Hematopoietic multipotent progenitor cell treated with erythropoietin and hydrocortisone succinate and interleukin-3 and kit ligand, for 8 days (in vitro differentiated cells): ENCODE measurements at places on chromosomes 7 and 10.

DNA sequence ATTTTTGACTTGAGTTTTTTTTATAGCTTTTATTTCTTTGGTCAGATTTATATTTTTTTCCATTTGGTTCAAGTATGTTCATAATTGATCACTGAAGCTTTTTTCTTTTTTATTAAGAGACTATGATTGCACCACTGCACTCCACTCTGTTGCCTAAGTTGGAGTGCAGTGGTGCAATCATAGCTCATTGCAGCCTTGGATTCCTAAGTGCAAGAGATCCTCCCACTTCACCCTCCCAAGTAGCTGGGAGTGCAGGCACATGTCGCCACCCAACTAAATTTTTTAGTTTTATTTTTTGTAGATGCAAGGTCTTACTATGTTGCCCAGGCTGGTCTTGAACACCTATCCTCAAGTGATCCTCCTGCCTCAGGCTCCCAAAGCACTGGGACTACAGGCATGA is 97.7 kb upstream of the KIF5B start:
- no peak for DNase-seq

DNA sequence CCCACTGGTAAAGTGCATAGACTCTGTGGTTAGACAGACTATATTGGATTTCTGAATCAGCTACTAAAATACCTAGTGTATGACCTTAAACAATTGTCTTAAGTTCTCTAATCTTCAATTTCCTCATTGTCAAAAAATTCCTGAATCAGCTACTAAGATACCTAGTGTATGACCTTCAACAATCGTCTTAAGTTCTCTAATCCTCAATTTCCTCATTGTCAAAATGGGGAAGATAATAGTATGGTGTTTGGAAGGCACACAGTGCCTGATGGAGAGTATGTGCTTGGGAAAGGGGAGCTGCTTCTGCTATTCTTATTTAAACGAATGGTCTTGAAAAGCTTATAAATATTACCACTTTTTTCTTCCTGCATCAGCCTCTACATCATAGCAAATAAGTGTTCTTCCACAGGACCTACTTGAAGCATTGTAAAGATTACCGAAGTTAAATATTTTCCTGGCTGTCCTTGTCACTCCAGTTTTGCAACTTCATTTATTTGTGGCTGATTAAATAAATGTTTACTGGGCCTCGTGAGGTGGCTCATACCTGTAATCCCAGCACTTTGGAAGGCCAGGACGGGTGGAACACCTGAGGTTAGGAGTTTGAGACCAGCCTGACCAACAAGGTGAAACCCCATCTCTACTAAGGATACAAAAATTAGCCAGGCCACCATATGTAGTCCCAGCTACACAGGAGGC is 64.4 kb upstream of the ITGA8 start:
- DNase-seq: no peak

DNA sequence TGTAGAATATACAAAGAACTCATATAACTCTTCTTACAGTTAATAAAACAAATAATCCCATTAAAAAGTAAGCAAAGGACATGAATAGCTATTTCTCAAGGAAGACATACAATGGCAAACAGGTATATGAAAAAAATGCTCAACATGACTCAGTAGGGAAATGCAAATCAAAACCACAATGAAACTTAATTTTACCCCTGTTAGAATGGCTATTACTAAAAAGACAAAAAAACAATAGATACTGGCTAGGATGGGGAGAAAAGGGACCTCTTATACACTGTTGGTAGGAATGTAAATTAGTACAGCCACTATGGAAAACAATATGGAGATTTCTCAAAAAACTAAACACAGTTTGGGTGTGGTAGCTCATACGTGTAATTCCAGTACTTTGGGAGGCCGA is 37.8 kb downstream of the HERPUD2 start:
- DNase-seq: no peak

- peak; percentile 17 for DNase-seq
Observed at GRCh38 chr7:77570330-77571011, 33.4 kb downstream of the PTPN12 start.

DNA sequence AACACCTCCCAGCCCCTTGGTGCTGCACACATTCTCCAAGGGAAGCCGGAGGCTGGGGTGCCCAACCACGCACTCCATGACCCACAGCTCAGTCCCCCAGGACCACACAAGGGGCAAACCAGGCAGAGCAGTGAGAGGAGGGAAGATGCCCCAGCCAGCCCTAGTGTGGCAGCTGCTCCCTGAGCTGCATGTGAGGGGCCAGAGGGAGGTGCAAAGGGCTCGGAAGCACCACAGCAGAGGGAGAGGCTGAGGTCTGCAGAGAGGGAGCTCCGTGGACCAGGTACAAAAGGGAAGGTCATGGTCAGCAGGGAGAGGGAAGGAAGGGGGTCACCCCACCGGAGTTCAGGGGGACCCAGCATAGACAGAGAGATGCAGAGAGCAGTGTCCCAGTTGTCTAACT is 1.5 kb upstream of the CALML5 start:
- DNase-seq: no peak
